ENCODE measurements at places on chromosomes 12 and 14.
A peak's percentile ranks its signal among the peaks of the same experiment; 100 is the strongest.

- DNase-seq: no peak
Measured at GRCh38 chr14:103862393-103862782, 15.0 kb upstream of the PPP1R13B start.

DNA sequence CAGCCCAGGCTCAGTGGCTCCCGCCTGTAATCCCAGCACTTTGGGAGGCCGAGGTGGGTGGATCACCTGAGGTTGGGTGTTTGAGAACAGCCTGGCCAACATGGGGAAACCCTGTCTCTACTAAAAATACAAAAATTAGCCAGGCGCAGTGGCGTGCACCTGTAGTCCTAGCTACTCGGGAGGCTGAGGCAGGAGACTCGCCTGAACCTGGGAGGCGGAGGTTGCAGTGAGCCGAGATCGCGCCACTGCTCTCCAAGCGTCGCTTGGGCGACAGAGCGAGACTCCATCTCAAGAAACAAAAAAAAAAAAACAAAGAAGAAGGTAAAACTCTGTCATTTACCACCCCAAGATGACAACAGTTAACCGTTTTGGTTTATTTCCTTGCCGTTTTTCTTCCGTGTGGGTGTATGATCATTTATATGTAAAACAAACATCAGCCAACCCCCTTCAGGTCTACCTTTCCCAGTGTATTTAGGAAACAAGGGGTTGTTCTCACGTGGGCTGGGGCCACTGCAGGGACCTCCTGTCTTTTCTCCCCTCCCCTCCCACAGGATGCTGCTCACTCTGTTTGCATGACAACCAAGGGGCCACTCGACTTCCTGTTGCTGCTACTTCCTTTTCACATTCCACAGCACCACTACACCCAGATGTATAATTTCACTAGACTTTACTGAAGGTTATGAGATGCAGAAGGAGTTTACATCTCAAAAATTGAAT is 13.6 kb downstream of the TTC9 start:
- DNase-seq: no peak

- DNase-seq: no peak
Measured at GRCh38 chr14:105887692-105888091, 361.3 kb downstream of the TMEM121 start.

DNA sequence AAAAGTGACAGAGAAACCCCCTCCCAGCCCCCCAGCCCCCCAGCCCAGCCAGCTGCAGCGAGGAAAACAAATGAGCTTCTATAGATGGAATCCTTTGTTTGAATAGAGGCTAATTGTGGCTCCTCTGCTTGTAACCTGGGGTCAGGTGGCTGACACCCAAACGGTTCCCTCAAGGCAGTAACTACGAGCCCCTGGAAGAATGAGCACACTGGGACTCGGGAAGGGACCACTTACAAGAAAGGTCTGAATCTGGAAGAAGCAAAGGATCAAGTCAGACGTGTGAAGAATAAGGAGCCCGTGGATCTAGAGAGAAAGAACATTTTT is 108.7 kb upstream of the FUT8 start:
- DNase-seq: no peak

GRCh38 chr14:87045956-87046355 is 947.0 kb downstream of the GALC start:
- no peak for DNase-seq

DNA sequence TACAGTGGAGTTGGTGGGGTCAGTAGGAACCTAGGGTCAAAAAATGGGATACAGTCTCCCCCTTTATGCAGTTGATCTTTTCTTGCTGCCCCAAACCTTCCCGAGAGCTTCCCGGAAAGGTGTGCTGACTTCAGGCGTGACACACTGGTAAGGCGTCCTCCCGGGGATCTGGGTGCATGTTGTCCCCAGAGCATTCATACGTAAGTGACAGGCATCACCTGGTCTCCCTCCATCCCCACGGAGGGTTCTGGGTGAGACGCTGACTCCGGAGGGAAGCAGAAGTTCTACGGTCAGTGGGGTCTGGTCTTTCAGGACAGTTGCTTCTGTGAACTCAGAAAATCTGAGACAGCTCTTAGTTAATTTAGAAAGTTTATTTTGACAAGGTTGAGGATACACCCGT is 159.6 kb upstream of the RTL1 start:
- no peak for DNase-seq

GRCh38 chr12:89706986-89707702 is 1.5 kb downstream of the ATP2B1 start:
- DNase-seq: peak; percentile 21

DNA sequence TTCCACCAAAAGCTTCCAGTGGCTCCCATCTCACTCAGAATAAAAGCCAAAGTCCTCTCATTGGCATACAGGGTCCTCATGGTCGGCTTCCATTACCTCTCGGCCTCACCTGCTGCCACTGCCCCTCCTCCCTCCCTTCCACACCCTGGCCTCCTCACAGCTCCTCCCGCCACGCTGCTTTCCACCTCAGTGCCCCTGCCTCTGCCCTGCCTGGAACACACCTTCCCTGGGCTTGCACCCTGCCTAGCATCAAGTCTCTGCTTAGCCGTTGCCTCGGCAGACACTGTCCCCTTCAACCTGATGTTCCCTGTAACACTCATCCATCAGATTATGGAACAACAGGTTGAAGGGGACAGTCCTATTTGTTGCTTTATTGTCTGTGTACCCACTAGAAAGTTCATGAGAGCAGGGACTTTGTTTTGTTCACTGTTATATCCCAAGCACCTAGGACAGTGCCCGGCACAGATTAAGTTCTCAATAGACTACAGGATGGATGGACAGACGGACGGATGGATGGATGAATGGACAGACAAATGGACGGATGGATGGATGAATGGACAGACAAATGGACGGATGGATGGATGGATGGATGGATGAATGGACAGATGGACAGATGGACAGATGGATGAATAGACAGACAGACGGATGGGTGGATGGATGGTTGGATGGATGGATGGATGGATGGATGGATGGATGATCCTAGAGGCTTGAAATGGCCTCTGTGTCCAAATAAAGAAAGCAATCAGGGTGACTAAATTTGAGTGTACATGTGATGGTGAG is 14.9 kb downstream of the FIGNL2 start:
- DNase-seq: no peak

DNA sequence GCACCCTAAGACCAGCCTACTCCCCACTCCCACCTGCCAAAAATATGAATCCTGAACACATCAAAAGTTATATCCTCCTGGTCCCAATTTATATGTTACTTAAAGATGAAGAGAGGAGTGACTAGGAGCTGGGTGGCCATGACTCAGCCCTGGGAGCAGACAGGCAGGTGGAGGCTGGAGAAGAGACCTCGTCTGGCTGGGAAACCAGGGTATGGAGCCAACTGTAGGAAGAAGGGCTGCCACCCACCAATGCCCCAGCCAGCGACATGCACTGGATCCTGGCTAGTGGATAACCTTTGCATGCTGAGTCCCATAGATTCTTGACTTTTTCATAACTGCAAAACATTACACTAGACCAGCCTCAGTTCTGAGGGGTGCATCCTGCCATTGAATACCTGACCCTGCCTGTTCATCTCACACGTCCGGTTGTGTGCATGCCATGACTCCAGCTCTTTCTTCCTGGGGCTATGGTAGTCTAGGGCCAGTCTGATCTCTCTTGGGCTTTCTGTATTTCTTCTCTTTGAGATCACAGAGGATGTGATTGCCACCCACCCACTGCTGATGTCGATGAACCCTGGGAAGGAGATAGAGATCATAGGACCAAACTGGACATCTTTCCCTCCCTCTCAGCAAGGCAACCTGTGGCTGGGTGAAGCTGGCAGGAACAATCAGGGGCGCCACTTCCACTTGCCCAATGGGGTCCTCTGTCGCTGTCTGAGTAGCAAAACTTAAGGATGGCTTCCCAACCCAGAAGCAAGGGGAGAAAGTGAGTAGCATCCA is 69.6 kb upstream of the DDX11 start:
- no peak for DNase-seq

- DNase-seq: no peak
Measured at GRCh38 chr12:101761350-101761749, 22.1 kb upstream of the SYCP3 start.

GRCh38 chr12:131636266-131636665 is 74.6 kb upstream of the SFSWAP start:
- DNase-seq: no peak

Data from AG08396 (cell line).